ENCODE measurements at places on chromosomes 4 and X.

DNA sequence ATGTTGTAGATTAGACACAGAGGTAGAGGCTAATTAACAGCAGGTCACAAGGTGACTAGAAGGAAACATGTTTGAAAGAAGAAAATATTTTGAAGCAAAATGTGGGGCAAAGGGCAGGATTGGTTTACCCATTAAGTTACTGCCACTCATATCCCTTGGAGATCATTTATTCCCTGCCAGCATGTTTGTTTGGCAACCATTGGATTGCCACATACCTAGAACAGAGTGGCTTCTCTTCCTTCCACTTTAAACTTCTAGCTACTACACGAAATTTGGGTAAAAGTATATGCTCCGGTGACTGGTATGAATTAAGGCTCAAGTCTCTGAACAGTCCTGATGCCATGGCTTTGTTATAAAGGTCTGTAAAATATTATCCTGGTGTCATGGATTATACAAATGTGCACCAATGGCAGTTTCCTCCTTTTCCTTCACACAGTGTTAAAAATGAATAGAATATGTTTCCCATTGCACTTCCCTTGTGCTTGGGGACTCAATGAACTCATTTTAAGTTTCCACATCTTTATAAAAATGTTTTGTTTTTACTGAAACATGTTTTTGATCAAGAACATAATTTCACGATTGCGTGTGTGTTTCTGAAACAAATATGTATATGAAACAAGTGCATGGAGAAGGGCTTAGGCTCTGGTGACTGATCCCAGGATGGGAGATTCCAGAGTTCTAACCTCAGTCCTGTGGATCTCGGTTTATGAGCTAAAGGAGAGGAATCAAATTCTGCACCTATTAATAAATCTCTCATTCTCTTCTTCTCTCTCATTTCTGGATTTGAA is 12.3 kb downstream of the BMP3 start:
- DNase-seq: no peak

DNA sequence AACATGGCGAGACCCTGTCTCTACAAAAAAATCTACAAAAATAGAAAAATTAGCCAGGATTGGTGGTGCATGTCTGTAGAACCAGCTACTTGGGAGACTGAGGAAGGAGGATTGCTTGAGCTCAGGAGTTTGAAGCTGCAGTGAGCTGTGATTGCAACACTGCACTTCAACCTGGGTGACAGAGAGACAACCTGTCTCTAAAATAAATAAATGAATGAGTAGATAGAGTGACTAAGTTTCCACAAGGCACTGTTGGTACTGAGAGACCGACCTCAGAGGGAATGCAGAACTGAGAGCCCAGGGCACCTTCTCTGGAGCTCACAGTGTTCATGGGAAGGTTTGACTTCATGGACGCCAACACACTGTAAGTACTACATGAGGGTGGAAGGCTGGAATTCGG is 26.7 kb upstream of the ARSD start:
- peak; percentile 1 for DNase-seq

DNA sequence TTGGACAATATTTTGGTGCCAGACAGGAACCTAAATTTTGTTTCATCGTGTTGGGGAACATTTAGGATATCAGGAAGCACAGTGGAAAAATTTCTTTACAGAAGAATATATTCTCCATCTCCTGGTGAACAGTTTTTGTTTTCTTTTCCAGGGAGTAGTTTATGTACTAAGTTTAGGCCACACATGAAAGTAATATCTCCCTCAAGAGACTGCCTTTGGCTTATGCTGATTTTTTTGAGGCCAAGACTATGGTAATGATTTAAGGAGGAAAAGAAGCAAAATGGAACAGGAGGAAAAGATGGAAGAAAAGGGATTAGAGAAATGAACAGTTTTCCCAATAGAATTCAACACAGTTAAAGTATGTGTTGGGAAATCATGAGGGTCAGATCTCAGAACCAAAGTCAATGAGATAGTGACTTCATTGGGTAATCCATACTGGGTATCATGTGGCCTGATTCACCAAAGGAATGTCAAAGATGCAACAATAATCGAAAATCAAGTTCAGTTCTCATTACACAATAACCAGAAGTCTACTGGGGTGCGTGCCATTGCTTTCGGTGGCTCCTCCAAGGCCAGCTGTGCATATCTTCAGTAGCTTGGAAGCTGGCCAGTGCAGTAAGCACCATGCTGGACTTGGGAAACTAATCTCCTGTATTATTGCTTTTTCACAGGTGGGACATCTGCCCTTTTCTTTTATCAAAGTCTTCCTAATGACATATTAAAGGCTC is 234.8 kb downstream of the COL25A1 start:
- no peak for DNase-seq

- DNase-seq: no peak
Measured at GRCh38 chrX:49167740-49168108, 4.0 kb upstream of the PLP2 start.

- no peak for DNase-seq
Measured at GRCh38 chr4:86054286-86055032, 305.4 kb downstream of the MAPK10 start.

DNA sequence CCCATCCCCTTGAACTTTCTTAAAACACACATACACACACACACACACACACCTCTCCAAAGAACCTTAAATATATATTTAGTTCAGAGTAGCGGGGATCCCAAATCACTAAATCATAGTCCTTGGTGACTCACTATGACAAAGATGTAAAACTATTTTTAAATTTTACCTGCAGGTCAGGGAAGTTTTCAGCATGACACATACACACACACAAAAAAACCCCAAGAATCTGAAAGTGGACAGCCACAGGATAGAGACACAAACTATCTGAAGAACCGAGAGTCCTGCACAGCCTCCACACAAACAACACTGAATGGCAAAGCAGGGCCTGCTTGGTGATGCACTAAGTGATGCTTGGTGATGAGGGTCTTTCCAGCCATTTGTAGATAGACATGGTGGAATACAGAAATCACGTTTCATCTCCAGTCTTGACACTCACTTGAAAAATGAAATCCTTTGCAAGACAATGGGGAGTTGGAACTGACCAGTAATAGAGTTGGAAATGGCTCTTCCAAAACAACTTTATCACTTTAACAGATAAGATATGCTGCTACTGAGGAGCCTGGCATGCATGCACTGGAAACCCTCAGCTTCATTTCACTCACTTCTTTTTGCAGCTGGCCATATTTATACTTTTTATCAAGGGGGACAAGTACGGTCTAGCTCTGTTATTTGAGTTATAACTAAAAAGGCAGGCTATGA is 307.3 kb downstream of the RAPGEF2 start:
- DNase-seq: peak; percentile 80

GRCh38 chr4:8148159-8148558 is 10.5 kb downstream of the ABLIM2 start:
- no peak for DNase-seq

GRCh38 chr4:54731552-54731951 is 73.8 kb downstream of the KIT start:
- DNase-seq: no peak

GRCh38 chr4:98613453-98614075 is 44.8 kb downstream of the TSPAN5 start:
- DNase-seq: no peak

- DNase-seq: no peak
Measured at GRCh38 chr4:76238236-76238635, 13.3 kb upstream of the FAM47E start.

DNA sequence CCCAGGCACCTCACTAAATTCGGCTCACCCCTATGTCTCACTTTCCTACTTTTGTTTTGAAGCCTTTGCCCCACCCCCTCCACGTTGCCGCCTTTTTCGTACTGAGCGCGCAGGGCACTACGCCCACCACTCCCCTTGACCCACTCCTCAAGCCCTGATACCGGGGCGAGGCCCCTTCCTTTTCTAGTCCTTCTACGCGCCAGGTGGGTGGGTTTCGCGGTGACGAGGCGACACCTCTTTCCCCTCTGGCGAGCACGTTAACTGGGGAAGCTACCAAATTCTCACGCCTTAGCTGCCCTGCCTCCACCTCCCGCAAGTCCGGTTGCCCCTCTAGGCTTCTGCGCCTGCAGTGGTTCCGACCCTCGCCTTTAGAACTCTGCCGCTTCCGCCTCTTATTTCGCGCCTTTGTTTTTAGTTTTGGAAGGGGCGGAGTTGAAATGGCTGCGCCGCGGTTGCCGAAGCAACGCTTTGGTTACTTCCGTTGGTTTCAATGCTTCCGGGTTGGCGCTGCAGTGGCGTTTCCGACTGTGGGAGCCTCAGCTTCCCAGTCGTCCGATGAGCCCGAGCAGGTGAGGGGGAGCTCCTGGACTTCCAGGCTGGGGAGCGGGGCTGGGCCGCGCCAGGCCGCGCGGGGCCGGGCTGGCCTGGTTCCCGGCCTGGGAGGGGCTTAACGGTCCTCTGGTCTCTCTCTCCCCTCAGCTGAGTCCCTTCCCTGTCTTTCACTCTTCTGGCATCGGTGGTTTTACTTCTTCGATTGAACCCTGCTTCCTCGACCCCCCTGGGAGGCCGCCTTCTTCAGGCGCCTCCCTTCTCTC is at the start of gene SLC25A14:
Gene SLC25A14 (plus strand): TSS at position 512 of the 815 bp plus-strand sequence. CDS start 360 bp downstream, outside the sequence.
- DNase-seq: peak; percentile 75

GRCh38 chr4:158129694-158130093 is 43.1 kb downstream of the GASK1B start:
- DNase-seq: peak; percentile 5

- DNase-seq: peak; percentile 47
Measured at GRCh38 chr4:82900066-82900410, 497 bp upstream of the THAP9 start.

Data from epithelial cell of esophagus (primary cell).